ENCODE measurements at places on chromosomes 6 and 20.

DNA sequence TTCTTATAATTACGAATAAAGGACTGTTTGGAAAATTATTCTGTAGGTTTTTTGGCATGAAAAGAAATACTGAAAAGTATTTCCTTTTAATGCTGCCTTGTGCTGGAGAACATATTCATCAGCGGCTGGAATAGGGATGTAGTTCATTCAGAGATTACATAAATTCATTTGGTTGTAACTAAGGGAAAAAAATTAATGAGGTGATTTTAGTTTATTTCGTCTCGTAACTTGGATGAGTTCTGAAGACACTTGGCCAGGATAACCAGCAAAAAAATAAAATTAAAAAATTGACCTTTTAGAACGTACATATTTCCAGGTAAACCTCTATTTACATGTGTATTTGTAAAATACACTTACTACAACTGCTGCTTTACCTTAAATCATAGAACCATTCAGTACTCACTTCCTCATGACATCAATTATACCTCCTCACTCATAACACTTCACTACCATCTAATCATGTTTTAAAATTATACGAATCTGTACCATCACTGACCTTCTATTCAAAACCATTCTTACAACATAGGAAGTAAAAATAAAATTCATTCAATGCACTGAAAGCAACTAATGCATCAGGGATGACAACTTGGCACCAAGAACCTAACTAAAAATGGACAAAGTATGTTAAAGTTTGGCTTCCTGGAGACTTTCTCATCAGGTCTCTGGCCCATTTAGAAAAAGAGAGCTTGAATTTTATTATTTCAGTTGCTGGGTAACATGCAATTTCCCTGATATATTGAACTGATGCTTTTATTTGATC lies 17.2 kb downstream of the KLHL31 start:
- no peak for DNase-seq

DNA sequence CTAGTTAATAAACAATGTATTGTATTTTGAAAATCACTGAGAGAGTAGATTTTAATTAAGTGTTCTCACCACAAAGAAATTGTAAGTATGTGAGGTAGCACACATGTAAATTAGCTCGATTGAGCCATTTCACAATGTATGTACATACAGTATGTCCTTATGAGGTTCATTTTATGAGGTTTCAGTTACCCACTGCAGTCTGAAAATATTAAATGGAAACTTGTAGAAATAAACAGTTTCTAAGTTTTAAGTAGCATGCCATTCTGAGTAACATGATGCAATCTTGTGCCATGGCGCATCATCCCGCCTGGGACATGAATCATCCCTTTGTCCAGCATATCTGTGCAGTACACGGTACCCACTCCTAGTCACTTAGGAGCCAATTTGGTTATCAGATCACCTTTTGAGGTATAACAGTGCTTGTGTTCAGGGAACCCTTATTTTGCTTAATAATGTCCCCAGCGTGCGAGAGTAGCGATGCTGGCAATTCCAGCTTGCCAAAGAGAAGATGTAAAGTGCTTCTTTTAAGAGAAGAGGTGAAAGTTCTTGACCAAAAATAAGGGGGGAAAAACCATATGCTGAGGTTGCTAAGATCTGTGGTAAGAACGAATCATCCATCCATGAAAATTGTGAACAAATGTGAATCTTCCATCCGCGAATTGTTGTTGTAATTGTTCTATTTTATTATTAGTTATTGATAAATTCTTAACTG lies 64.7 kb downstream of the KCNS1 start:
- DNase-seq: peak; percentile 62

GRCh38 chr6:106975738-106976064 lies 1.2 kb upstream of the CD24 start:
- DNase-seq: no peak

DNA sequence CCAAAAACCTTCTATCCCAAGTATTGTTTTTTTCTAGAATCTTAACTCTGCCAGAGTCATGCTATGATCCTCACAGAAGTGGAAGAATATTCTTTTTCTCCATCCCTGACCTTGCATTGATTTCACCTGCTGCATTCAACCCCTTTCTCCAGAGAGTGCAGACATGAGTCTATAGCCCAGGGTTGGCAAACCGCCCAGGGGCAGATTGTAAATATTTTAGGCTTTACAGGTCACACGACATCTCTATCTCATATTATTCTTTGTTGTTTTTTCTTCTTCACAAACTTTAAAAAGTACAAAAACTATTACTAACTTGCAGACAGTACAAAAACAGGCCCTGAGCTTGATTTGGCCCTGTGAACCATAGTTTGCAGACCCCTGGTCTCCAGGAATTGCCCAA lies 112.1 kb upstream of the ASF1A start:
- no peak for DNase-seq

- no peak for DNase-seq
Observed at GRCh38 chr6:83461438-83461837, 30.6 kb upstream of the ME1 start.

- no peak for DNase-seq
Observed at GRCh38 chr6:87308970-87309369, 13.4 kb upstream of the SMIM8 start.

DNA sequence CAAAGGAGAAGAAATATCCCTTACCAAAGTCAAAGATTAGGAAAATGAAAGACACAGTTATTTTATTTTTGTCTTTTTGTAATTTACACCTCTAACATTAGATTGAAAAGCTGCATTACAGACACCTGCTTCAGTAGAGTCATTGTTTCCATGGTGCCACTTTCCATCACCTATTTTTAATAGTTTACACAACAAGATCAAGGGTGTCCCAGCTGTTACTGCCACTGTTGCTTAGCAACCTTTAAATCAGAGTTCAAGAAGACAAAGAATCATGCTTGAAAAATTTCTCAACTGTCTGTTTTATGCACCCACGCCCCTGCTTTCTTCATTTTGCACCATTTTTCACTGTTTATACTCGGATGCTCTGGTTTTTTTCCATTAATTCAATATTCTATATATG lies 668.2 kb upstream of the GJE1 start:
- DNase-seq: no peak

DNA sequence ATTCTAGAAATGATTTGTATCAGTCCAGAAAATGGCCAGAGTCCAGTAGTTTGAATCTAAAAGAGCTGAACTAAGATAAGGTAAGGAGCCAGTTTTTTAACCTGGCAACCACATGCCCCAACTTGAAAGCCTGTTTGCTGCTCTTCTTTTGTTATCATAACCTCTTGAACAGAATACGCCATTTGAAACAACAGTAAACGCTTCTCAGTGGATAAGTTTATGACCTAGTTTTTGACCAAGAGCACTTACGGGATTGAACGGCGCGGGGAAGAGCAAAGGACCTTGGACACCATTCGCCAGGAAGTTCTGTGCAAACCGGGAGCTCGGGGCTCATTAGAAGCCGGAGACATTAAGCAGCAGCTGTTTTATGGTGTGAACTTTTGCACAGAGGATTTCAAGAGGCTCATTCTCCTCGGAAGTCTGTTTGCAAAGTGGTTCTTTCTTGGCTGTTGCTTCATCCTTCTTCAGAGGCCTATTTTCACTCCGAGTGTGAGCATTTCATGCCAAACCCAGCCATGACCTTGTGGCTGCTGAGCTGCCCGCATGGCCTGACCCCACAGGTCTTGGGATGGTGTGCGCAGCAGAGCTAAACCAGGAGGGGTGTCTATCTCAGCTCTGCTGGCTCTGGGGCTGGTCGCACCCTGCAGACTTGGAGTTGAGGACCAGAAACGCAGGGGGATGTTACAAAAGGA lies 215.1 kb downstream of the SOX4 start:
- no peak for DNase-seq

GRCh38 chr6:17101422-17102257 lies at the start of gene STMND1:
TSS of gene STMND1 (plus strand) at chr6:17102050. CDS start at chr6:17102258, 208 bp downstream.
- peak; percentile 35 for DNase-seq

DNA sequence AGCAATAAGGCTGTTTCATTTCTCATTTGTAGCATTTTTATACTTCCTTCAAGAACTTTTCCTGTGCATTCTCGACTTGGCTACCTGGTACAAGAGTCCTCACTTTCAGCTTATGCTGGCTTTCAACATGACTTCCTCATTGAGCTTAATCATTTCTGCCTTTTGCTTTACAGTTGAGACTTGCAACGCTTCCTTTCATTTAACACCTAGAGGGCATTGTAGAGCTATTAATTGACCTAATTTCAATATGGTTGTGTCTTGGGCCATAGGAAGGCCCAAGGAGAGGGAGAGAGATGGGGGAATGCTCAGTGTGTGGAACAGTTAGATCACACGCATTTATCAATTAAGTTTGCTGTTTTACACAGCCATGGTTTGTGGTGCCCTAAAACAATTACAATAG lies 37.2 kb downstream of the SLC22A2 start:
- no peak for DNase-seq

DNA sequence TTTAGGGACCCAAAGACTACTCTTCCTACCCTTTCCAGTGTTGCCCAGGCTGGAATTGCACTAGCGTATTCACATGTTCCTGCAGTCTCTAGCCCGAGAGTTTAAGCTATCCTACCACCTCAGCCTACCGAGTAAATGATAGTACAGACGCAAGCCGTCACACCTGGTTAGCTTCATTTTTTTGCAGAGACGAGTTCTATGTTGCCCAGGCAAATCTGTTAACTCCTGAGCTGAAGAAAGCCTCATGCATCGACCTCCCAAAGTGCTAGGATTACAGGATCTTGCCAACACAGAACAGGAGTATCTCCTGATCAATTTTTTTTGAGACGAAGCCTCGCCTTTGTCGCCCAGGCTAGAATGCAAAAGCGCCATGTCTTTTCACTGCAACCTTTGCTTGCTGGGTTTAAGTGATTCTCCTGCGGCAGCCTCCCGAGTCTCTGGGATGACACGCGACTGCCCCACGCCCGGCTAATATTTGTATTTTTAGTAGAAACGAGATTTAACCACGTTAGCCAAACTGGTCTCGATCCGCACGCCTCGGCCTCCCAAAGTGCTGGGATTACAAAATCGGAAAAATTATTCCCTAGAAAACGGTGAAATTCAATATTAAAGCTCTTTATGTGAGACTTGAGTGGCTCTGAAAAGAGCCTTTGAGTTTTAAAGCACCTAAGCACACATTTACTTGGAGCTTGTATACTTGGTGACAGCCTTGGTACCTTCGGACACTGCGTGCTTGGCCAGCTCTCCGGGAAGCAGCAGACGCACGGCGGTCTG lies 128.5 kb downstream of the HFE start:
- DNase-seq: peak; percentile 55

GRCh38 chr6:36733300-36733699 lies 35.7 kb downstream of the RAB44 start:
- DNase-seq: no peak

- DNase-seq: no peak
Observed at GRCh38 chr6:98036344-98036923, 753.4 kb upstream of the MMS22L start.

- no peak for DNase-seq
Observed at GRCh38 chr6:23688650-23689049, 437.4 kb upstream of the NRSN1 start.

GRCh38 chr20:57774951-57775350 lies 65.1 kb upstream of the PMEPA1 start:
- DNase-seq: no peak

DNA sequence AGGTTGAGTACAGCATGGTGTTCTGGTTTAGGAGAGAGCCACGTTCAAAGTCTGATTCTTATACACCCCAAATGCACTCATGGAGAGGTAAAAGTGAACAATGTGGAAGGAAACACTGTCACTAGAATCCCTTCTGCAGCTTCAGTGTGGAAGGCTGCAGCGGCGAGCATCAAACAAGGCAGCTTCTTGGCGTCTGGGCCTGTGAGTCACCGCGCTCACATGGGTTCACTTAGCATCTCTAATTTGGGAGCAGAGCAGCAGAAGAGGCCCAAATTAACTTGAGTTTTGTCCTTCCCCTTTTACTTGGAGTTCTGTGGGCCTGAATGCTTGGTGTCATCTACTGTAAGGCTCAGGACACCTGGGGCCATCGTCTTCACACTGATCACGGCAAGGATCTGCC lies 10.9 kb upstream of the E2F1 start:
- no peak for DNase-seq

DNA sequence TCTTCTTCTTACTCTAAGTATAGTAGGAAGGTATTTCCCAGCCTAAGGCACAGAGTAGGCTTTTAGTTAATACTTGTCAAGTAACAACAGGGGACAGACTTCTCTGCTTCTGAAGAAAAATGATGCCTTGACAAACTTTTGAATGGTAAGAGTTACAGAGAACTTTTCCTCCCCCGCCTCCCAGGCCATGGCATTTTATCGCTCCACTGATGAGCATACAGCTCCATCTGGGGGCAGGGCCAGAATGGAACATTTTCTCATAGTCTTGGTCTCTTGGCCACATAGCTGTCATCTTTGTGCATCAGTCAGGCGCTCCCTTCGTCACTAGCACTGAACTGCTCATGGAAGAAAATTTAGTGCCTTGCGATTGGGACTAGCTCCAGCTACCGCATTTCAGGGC lies 1066.8 kb upstream of the CITED2 start:
- no peak for DNase-seq

DNA sequence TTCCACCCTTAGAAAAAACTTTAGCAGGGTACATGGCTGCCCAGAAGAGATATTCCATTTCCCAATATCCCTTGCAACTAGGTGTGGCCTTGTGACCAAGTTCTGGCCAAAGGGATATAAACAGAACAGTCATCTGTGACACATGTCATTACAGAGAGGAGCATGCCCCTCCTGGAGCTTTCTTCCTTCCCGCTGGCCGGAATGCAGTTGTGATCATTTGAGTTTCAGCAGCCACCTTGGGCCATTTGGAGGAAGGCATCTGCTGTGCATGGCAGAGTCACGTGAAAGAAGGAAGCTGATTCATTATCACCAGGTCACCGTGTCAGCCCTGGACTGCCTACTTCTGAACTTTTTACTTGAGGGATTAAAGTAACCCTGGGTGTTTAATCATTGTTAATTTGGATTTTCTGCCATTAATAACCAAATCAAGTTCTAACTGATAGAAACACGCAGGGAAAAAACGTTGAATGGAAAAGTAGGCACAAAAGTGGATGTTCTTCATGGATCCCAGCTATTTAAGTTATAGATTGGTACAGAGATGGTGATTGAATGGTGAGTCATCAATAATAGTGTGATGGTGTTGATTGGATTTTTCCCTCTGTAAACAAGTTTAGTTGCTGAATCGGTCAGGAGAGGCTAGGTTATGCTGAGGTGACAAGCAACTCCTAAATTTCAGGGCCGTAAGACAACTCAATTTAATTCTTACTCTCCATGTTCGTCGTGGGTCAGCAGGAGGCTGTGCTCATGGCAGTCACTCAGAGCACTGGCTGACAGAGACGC lies 80.7 kb upstream of the CCDC167 start:
- no peak for DNase-seq

DNA sequence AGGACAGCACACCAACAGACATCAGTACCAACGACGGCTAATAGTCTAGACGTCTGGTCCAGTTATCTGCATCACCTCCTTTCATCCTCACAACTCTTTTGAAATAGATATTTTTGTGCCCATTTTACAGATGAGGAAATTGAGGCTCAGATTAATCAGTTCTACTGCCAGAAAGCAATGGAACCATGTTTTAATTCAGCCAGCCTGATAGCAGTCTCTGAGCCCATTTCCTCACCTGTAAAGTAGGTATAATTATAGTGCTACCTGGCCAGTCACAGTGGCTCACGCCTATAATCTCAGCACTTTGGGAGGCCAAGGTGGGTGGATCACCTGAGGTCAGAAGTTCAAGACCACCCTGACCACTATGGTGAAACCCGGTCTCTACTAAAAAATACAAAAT lies 9.8 kb upstream of the BMP7 start:
- no peak for DNase-seq

Data from activated T-cell treated with anti-CD3 and anti-CD28 coated beads, Interleukin-2, amount 50 U/mL, for 24 hours (primary cell).